NCI-H1417 treated with DMSO at 0.1 percent for 48 hours (cell line): ENCODE measurements at places on chromosomes 11 and 22.

DNA sequence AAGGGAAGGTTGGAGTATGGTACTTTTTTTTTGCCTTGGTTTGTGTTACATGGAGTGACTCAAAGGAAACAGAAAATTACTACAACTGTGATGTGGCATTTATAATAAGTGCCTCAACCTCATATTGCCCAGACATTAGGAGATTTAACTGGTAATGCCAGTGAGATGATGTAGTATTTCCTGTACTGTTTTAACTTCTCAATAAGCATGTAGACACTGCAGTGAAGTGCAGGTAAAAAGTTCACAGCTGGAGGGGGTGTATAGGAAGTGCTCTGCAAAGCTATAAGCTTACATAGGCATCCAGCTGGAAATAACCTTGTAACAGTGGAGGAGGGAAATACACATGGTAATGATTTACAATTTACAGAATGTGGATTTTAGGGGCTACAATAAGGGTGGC, 138.2 kb upstream of the MTMR2 start:
- DNase-seq: peak; percentile 3

DNA sequence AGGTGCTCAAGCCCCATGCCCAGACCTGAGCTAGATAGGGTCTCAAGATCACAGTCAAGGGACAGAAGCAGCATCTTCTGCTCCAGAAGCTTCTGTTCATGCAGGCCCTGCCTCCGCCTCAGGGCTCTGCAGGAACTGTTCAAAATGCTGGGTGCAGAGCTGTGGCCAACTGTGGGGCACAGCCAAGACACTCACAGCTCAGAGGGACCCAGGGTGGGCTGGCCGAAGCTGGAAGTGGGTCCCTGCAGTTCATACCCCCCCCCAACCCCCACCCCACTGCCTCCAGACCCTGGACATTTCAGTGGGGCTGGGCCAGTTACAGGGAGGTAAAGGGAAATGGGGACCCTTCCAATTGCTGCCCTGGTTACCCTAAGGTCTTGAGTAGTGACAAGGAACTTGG, 129.0 kb downstream of the CRYBB2 start:
- DNase-seq: no peak

- no peak for DNase-seq
Measured at GRCh38 chr11:12259956-12260355, 117.4 kb upstream of the PARVA start.

DNA sequence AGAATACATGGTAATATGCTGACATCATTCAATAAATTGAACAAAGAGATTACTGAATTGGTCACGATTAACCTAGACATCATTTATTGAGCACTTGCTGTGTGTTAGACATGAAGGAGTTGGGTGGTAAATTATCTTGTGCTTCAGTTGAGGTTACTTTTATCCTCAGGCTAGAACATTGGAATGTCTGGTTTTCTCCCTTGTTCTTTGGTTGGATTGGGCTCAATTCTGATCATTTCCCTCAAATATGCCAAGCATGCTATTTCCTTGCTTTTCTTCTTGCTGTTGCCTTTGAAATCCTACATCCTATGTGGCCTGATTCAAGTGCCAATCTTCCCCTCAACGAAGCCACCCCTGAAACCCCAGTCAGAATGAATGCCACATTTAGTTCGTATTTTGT, 65.8 kb downstream of the DEUP1 start:
- no peak for DNase-seq

- DNase-seq: no peak
Measured at GRCh38 chr22:17994424-17995108, 29.8 kb downstream of the MICAL3 start.

- DNase-seq: no peak
Measured at GRCh38 chr22:37383341-37383740, 43.9 kb downstream of the ELFN2 start.

DNA sequence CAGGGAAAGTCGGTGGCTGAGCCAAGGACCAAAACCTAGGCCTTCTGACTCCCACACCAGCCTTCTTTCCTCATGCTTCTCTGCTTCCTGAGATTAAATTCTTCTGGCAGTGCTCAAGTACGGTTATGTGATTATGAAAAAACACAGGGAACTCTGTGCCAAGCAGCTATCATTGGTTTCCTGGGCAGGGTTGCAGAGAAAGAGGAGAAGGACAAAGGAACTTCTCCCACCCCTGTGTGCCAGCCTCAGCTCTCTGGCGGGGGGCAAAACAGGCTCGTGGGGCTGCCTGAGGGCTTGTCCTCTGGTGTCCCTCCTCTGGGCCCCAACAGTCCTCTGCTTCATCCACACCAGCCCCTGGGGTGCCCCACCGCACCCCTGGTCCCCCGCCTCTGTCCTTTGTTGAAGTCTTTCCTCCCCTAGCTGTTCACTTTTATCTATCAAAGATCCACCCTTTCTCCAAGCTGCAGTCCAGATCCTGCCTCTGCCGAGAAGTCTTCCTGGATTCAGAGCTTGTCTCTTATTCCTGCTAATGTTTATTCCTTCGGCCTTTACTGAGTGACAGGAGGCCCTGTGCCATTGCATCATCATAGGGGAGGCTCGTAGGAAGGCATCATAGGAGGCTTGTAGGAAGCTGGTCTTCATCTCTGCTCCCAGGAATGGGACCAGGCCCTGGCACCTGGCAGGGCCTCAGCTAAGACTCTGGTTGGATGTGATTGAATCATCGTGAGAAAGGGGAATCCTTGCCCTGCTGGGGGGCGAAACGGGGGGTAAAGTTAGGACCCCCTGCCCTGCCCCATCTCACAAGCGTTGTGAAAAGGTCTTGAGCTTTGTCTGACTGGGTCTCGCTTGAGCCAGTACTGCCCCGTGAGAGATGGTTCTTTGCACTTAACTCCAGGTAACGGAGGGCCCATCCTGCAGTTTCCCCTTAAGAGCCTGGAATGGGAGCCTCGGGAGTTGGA, 11.5 kb upstream of the FTH1 start:
- DNase-seq: no peak

GRCh38 chr22:27278946-27279345, 522.6 kb downstream of the MN1 start:
- DNase-seq: no peak

- no peak for DNase-seq
Measured at GRCh38 chr11:130160498-130161155, 1.0 kb downstream of the ST14 start.

- DNase-seq: no peak
Measured at GRCh38 chr22:29887358-29887757, 4.4 kb downstream of the MTMR3 start.

DNA sequence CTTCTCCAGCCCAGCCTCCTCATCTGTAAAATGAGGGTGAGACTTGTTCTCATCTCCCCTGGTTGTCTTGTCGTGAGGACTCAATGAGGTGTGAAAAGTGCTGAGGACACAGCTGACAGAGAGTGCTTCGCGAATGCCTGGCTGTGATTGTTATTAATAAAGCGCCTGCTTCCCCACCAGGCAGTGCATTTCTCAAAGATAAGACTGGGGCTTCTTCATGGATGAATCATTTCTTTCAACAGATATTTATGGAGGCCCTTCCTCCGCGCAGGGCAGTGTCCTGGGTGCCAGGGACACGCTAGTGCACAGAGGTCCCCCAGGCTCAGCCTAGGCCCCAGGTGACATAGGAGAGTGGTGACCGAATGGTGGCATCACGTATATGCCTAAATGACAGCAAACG, 34.3 kb upstream of the SHISAL1 start:
- DNase-seq: no peak

DNA sequence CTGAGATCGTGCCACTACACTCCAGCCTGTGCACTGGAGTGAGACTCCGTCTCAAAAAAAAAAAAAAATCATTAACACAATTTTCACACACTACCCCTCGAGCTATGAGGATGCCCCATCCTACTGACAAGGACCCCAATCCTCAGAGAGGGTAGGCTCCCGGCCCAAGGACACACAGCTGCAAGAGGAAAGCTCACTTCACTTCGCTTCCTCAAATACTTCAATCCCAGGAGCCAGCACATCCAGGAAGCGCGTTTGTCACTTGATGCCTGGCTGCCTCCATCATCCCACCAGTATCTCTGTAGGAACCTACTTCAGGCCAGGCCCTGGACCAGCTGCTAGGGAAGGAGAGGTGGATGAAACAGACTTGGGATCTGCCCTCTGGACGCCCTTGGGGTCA, 144.0 kb downstream of the CRYBB2 start:
- DNase-seq: no peak

DNA sequence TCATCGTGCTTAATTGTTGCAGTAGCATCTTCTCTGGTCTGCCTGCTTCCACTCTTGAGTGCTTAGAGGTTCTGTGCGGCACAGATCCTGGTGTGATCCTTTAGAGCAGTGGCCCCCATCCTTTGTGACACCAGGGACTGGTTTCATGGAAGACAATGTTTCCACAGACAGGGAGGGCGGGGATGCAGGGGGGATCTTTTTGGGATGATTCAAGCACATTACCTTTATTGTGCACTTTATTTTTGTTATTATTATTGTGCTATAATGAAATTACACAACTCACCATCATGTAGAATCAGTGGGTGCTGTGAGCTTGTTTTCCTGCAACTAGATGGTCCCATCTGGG, 76.8 kb upstream of the SHANK2 start:
- no peak for DNase-seq

GRCh38 chr11:1238767-1239595, 16.1 kb downstream of the MUC5B start:
- DNase-seq: no peak

DNA sequence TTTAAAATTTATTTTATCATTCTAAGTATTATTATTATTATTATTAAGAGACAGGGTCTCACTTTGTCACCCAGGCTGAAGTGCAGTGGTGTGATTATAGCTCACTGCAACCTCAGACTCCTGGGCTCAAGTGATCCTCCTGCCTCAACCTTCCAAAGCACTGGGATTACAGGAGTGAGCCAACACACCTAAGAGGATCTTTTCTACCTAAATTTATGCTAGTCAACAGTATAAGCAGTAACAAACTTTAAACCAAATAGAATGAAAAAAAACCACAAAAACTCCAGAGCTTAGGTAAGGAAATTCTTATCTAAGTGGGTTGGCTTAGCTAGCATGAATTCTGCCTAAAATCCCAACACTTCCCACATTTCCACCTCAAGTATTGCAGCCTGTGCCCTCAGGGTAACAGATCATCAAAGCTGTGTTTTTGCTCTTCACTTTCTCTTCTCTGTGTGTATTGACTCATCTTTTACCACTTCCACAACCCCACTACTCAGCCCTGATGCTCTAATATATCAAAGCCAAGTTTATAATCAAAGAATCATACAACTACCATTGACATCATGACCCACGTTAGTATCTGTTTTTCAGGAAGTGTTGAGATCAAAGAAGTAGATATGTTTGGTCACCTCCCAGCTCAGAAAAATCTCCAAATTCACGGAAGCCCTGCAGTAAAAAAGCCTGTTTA, 93.7 kb upstream of the SPON1 start:
- no peak for DNase-seq

DNA sequence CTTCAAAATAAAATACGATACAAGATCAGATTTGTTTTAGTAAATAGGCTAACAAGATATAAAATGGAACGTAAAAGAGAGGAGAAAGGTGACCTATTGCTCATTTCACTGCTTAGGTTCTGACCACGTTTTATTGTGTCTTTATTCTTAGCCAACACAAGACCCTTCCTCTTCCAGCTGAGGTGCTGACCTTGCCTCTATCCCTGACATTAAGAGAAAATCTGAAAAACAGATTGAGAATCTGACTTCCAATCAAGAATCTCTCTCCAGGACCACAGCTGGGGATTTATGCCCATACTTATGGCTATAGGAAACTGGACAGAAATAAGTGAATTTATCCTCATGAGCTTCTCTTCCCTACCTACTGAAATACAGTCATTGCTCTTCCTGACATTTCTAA, at the start of gene OR10A5:
TSS of gene OR10A5 (plus strand) at position 301 of the 400 bp plus-strand sequence. CDS start at position 301, 0 bp downstream.
- DNase-seq: no peak

- DNase-seq: no peak
Measured at GRCh38 chr22:48156603-48157355, 1394.3 kb downstream of the TBC1D22A start.

GRCh38 chr22:45023431-45023830, 13.6 kb upstream of the PHF21B start:
- DNase-seq: no peak

DNA sequence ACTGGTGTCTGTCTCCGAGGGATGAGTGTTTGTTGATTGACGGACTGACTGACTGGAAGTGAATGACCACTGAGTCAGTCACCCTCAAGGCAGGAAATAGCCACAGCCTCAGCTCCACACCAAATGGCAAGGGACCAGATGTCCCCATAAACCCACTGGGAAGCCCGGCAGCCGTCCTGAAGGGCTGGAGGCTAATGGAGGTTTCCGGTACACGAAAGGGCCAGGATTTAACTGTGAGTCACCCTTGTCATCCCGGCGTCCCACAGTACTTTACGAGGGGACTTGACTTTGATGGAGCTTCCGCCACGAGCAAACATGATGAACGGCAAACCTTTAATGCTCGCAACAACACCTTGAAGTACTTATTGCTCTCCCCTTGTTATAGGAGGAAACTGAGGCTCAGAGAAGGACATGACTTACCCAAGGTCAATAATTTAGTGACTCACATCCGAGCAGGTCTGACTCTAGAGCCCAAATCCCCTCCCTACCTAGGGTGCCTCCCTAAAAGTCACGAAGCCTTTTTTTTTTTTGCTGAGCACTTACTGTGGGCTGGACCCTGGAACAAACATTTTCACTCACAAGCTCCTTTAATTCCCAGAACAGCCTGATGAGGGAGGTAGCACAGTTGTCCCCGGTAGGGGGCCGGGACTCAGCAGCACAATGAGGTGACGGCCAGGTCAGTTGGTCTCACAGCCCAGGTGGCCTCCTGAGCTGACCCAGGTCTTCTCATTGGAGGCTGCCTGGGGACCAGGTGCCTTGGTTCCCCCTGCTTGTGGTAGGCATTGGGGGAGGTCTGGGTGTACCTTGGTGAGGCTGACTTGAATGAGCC, 25.2 kb upstream of the GCAT start:
- no peak for DNase-seq

- no peak for DNase-seq
Measured at GRCh38 chr11:35810045-35810645, 133.7 kb upstream of the LDLRAD3 start.

DNA sequence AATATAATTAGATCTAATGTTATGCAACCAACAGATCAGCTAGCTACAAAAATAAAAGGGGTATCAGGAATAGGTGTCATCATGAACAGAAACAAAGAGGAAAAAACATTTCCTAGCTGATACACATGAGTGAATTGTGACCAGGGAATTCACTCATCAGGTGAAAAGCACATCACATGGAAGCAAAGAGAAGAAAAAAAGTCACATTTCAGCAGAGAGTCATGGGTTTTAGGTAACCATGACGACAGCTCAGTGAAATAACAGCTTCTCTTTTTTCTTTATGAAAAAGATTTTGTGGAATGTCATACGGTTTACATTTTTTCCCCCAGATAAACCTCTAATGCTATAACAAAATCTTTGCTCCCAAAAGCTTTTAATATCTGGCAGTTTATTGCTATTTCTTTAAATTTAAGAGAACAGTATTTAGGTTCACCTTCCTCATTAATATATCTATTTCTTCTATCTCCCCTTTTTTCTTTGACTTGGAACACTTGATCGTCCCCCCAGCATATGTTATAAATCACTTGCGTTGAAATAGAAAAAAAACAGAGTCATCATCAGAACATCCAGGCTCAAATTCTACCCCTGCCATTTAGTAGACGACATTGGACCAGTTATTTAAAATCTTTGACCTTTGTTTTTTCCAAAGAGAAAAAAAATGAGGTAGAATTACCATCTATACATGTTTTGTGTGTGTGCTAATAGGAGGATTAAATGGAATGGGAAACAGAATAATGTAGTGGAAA, 5.3 kb downstream of the TYR start:
- DNase-seq: no peak

- no peak for DNase-seq
Measured at GRCh38 chr11:76734456-76735420, 48.4 kb upstream of the TSKU start.
